ENCODE measurements at places on chromosomes 5 and 9.

- DNase-seq, result no peak
Measured at GRCh38 chr9:114246558-114246957, 76.3 kb upstream of the ORM1 start.

DNA sequence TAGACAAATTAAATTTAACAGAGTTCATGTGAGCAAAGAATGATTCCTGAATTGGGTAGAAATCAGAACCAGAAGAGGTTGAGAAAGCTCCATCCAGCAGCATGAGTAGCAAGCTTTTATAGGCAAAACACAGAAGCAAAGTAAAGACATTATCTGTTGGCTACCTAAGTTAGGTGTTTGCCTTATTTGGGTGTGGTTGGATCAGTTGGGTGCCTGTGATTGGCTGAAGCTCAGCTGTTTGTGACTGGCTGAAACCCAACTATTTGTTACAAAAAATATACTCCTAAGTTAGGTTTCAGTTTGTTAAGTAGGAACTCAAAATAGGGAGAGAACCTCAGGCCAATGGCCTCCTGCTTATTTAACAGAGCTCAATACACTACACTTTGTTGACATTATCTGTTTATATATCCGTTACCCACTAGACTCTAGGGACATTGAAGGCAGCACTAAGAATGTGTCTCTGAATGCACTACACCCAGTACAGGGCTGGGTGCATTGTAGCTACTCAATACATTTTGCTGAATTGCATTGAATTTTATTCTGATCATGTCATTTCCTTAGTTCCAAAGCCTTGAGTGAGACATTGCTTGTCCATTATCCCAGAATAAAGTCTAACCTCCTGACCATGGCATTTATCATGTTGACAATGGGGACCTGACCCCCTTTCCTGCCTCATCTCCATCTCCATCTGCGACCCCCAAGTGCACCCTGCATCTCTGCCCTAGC lies 98.7 kb downstream of the CCDC192 start:
- no peak for DNase-seq

- DNase-seq, result no peak
Measured at GRCh38 chr9:131854334-131854733, 114.5 kb upstream of the RAPGEF1 start.

DNA sequence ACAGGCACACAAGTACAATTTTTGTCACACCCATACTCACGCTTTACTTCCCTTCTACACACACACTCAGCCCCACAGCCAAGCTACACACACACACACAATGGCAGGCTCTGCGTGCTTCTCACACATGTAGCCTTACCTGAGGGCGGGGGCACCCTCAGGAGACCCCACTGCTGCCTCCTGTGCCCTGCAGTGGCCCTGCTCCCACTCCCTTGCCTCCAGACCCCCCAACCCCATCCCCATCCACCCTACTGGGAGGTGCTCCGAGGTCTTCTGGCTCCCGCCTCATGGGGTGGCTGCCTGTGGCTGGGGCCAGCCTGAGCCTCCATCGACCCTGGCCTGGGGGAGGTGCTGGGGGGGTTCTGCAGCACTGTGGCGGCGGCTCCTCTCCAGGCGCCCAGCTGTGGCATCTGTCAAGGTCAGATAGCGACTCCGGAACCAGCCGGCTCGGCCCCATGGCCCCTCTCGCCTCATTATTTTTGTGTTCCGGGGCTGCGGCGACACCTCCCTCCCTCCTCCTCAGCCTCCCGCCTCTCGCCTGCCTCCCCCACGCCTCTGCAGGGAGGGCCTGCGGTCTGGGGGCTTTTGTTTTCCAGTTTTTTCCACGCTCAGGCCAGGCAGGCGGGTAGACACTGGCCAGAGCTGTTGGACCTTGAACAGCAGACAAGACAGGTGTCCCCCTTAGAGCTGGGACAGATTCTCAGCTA lies 21.7 kb downstream of the CXXC5 start:
- no peak for DNase-seq

GRCh38 chr9:77848404-77848803 lies 183.2 kb downstream of the GNAQ start:
- no peak for DNase-seq

GRCh38 chr5:176167800-176168199 lies 70.4 kb upstream of the SIMC1 start:
- DNase-seq, result no peak

- no peak for DNase-seq
Measured at GRCh38 chr5:129174480-129174879, 79.9 kb downstream of the ISOC1 start.

DNA sequence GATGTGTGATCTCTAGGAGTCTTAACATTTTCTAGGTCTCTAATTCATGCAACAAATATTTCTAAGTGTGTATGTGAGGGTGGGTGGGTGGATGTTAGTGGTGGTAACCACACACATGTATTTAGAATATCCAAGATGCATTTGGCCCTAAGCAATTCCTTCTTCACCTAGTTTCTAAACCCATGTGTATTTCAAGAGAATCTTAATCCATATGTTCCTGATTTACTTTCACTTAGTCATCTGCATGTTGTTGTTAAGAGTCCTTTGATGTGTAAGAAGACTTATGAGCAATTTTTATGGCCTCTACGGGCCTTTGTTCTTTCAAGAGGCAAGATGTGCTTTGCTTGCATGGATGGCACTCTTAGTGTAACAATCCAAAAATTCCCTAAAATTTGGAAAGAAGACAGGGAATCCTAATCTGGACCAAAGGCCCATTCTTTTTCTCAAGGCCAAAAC lies 282.6 kb downstream of the SPATA31D1 start:
- no peak for DNase-seq

DNA sequence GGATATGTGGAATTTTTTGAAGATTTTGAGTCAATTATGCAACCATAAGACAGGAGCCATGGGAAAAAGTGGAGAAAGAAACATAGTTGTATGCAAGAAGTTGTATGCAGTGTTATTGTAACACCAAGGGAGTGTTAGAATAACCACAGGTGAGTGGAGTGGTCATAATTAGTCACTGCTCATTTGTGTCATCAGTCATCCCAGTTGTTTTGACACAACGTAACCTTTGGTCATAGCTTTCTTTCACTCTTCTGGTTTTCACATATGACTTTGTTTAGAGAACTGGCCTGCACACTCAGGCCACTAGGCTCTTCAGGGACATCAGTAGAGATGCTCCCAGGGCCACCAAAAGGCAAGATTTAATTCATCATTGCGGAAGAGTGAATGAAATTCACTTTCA lies 158.7 kb upstream of the HMHB1 start:
- DNase-seq, result no peak

GRCh38 chr5:94442991-94443390 lies 175.4 kb downstream of the KIAA0825 start:
- no peak for DNase-seq

DNA sequence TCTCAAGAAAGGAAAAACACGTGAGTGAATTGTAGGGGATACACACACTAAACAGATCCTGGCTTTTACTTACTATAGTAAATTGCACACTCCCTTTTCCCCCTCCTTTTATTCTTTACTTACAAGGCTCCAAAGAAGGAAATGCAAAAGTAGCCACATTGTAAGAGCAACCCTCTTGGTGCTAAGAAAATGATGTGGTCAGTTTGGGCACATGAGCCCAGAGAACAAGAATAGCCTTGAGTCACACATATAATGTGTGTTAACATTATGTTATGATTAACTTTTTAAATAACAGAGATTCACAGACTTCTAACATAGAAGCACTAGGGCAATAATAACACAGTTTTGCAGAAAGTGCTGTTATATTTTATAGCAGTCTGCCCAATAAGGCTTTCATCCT lies 48.5 kb downstream of the PCSK5 start:
- DNase-seq, result no peak

DNA sequence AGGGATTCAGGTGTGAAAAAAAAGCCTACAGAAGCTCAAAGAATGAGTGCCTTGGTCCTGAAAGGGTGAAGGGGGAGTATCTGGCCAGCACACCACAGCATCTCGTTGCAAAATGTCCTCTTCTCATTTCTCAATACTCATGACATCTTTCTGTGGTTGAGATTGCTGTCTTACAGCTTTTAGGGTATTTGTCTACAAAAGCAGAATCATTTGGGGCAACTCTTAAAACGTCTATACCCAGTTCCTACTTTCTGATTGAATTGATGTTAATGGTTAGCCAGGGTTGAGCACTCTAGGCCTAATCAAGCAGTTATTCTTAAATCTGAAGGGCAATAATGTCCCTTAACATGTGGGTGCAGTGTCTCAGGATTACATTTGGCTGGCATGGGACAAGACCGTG lies 21.2 kb upstream of the PCSK5 start:
- no peak for DNase-seq

GRCh38 chr5:149838881-149839739 lies 105.5 kb downstream of the PDE6A start:
- DNase-seq, result no peak

DNA sequence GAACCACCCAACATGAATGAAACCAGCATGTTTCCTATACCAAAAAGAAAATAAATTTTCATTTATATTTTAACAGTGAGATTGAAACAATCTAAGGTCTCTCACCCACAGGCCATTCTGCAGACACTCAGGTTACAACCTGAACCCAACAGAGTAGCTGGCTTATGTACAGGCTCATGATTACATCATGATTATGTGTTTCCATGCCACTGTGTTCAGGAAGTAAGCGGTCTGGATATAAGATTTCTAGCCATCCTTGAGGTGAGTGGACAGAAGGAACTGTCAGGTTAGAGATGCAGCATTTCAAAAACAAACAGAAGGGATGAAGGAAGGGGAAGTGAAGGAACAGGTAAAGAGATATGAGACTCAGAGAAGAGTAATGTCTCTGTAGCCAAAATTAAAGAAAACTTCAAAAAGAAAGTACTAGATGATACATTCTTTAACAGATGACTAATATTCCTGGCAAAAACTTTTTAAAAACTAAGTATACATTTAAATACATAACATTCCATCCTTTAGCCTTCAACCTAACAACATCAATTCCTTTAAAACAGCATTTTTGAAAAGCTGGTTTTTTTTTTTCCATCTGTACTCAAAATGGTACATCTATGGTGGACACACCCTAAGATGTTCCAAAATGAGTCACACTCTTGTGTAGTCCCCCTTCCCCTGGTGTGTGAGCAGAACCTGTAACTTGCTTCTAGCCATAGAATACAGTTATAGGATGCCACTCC lies 119.8 kb downstream of the LPAR1 start:
- DNase-seq, result no peak

- no peak for DNase-seq
Measured at GRCh38 chr5:77957-78804, 13.8 kb upstream of the PLEKHG4B start.

GRCh38 chr5:35430381-35431162 lies 187.1 kb upstream of the SPEF2 start:
- no peak for DNase-seq

DNA sequence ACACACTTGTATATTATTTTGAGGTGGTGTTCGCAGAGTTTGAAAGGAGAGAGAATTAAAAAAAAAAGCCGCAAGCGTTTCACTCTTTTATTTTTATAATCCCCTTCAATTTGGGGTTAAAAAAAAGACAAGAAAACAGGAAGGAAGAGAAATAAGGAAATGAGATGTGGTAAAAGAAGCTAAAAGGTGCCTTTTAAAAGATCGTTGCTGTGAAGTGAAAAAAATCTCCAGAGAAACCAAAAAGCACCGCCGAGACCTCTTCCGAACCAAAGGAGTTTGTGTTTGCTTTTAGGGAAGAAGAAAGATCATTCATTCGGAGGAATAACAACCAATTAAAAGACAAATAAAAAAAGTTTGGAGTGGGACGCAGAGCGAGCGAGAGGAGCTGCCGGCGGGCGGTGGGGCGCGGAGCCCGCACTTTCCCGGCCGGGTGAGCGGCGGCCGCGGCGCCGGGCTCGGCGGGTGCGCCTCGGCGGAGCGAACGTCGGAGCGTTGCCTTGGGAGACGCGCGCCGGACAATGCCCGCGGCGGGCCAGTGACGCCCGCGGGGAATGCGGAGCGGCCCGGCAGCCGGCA lies 355 bp downstream of the TLE4 start:
- no peak for DNase-seq

GRCh38 chr9:92402826-92403745 lies 1.3 kb downstream of the OGN start:
- DNase-seq, result no peak

DNA sequence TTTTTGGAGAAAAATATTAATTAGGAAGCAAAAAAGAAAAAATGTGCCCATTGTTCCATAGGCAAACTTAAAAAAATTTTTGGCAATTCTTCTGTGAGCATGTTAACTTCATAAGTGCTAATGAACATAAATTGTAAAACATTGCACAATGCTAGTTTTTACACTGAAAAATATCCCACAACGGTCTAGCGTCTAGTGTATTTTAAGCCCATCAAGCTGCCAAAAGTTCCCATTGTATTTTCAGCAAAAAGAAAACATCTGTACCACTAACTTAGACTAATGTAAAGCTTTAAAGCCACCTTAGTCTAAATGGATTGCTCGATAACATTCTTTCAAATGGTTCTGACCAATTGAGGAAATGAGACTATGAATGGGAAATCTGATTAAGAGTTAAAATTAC lies 2.8 kb downstream of the NR6A1 start:
- DNase-seq, result no peak

DNA sequence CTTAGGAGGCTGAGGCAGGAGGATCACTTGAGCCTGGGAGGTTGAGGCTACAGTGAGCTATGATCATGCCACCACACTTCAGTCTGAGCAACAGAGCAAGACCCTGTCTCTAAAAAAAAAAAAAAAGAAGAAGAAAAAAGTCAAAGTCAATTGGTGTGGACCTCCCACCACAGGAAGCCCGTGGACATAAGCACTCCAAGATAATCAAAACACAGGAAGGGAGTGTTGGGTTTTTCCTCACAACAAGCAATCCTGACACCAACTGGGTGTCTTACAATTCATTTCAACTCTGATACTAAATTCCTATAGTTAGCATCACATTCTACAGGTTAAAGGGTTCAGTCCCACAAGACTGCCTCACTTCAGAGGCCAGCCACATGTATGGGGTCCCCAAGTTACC lies 70.7 kb downstream of the PDE6A start:
- DNase-seq, result no peak

DNA sequence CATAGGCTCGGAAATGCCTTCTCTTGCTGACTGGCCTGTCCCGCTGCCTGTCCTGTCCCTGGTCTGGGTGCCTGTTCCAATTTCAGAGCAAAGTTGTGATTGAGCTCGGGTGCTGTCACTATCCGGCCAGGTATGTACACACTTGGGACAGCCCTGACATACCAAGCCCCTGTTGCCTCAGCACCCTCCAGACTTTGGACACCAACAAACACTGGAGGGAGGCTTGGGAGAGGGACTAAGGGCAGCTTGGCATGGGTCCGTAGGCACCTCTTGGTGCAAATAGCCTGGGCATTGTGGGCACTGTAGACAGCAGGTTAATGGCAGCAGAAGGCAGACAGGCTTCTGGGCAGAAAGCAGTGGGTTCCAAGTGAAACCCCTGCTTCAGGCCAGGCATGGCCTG lies 86.3 kb upstream of the SEMA6A start:
- no peak for DNase-seq

DNA sequence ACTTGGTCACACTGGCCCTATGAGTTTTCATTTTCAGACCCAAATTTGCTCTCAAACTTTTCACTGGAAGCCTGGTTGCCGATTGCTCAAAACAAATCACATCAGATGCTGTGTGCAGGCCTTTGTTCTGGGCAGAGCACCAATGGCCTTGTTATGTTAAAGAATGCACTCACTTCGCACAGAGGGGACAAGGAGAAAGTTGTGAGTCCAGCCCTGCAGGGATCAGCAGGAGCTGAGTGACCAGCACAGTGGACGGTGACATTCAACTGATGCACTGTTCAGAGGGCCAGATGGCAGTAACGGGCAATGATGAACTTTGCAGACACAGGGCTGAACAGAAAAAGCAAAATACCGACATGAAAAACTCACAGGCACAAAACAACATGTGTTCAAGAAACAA lies 86.1 kb downstream of the BARX1 start:
- DNase-seq, result no peak

- DNase-seq, result no peak
Measured at GRCh38 chr5:107888541-107888940, 217.8 kb upstream of the EFNA5 start.

GRCh38 chr9:77011973-77012821 lies 7.3 kb upstream of the FOXB2 start:
- no peak for DNase-seq

Data from stimulated activated CD8-positive, alpha-beta memory T cell treated with anti-CD3 and anti-CD28 coated beads, Interleukin-15, amount 100 ng/mL, for 4 hours (primary cell).